ENCODE measurements at places on chromosomes 7 and 10. TPM values are rescaled to one million over a fixed set of nuclear protein-coding genes. Genes with fewer than 3 reads are reported as not detected.

Gene VAX1
- total RNA-seq = not detected

Gene SVIL
- 36.9 TPM for total RNA-seq

Gene MMRN2
- total RNA-seq = 1.1 TPM

Gene FAM237B
- not detected for total RNA-seq

Gene COL13A1
- total RNA-seq = 1.8 TPM

Gene HKDC1
- 2.9 TPM for total RNA-seq

Gene CYP3A7
- not detected for total RNA-seq

Gene RBAK
- total RNA-seq = 10.6 TPM

Gene AKR1C2
- total RNA-seq = 46.0 TPM

Gene SFTPA1
- total RNA-seq = not detected

Gene NPSR1
- not detected for total RNA-seq

Gene PAPOLB
- total RNA-seq = under 0.01 TPM

Gene EIF5AL1
- total RNA-seq = 0.72 TPM

GRCh38 chr7:108659261-108659660 is 89.6 kb downstream of the DNAJB9 start:
- H3K27ac ChIP-seq = no peak overlapping the region
- DNase-seq = no peak
- no peak overlapping the region for H3K4me3 ChIP-seq
- H3K36me3 ChIP-seq = no peaks in the 10 kb centered on the region
- no peaks in the 10 kb centered on the region for H3K4me1 ChIP-seq
- H3K27me3 ChIP-seq = no peaks in the 10 kb centered on the region

GRCh38 chr10:3237530-3237929 is 64.9 kb upstream of the PITRM1 start:
- no peaks in the 10 kb centered on the region for H3K36me3 ChIP-seq
- H3K4me3 ChIP-seq = no peak overlapping the region
- no peak overlapping the region for H3K27ac ChIP-seq

DNA sequence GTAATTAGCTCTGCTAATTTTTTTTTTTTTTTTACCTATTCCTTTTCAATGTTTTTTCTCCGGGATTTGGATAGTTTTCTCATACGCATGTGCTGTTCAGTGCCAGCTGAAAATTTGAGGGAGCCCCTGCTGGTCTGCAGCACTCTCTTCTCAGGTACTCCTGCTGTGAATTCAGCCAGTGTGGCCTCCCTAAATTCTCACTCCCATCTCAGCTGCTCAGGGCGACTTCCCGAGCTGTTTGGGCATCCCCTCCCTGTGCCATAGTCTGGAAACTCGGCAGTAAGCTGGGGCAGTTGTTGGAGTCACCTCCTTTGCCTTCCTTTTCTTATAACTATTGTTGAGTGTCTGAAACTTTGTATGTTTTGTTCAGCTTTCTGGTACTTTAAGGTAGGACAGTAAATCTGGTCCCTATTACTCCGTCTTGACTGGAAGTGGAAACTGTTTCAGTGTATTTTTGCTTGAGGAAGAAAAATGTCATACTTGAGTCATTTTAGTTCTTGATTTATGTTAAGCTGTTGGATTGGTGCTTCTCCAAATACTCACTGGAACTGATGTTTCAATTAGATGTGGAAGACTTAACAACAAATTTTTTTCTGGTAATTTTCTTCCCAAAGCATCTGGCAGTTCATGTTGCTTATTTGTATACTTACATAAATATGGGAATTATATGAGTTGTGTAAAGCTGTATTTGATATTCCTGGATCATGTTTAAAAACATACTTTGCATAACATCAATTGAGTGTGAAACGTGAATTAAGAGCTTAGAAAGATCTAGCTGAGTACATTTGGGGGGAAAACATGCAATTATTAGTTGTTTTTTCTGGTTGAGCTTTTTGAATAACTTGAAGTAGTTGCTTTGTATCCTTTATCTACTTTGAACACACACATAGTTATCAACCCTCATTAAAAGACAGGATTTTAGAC is 33.7 kb downstream of the MINPP1 start:
- DNase-seq = peak; percentile 6
- H3K27ac ChIP-seq = peak overlapping the region; percentile 38
- peaks cover 10% of the 10 kb centered on the region for H3K36me3 ChIP-seq
- no peaks in the 10 kb centered on the region for H3K27me3 ChIP-seq
- H3K4me1 ChIP-seq = peaks cover 41% of the 10 kb centered on the region

DNA sequence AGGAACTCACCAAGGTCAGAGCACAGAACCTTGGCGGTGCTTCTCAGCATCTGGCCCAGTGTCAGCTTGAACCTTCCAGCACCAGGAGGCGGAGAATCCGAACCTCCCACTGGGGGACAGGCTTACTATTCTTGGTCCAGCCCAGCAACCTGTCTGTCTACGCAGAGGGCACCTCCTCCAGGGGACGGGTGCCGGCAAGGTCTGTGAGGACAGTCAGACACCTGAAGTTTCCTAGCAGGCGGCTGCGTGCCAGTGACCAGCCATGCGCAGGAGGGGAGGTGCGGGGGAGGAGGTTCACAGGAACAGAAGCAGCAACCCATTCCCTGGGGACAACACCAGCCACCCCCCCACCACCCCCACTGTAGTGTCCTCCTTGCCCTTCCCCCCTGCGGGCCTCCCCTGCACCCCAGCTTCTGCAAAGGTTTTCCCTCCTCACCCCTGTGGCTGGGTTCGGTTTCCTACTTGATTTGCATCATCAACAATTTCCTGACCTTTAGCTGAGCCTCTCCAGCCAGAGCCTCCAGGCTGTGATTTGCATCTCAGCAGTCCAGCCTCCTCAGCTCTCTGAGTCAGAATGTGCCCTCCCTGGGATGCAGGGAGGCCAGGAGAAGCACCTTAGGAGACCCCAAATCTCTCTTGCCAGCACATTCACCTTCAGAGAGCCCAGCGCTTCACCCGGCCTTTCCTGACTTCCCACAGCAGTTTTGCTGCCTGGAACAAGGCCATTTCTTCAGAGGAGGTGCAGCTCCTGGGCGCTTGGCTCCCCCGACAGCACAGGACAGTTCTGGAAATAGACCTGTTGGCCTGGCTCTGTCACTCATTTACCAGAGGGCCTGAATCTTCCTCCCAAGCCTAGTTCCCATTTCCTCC is 107.5 kb upstream of the NPS start:
- peaks cover 18% of the 10 kb centered on the region for H3K36me3 ChIP-seq
- H3K27me3 ChIP-seq = no peaks in the 10 kb centered on the region
- H3K27ac ChIP-seq = no peak overlapping the region
- no peaks in the 10 kb centered on the region for H3K4me1 ChIP-seq
- no peak for DNase-seq

DNA sequence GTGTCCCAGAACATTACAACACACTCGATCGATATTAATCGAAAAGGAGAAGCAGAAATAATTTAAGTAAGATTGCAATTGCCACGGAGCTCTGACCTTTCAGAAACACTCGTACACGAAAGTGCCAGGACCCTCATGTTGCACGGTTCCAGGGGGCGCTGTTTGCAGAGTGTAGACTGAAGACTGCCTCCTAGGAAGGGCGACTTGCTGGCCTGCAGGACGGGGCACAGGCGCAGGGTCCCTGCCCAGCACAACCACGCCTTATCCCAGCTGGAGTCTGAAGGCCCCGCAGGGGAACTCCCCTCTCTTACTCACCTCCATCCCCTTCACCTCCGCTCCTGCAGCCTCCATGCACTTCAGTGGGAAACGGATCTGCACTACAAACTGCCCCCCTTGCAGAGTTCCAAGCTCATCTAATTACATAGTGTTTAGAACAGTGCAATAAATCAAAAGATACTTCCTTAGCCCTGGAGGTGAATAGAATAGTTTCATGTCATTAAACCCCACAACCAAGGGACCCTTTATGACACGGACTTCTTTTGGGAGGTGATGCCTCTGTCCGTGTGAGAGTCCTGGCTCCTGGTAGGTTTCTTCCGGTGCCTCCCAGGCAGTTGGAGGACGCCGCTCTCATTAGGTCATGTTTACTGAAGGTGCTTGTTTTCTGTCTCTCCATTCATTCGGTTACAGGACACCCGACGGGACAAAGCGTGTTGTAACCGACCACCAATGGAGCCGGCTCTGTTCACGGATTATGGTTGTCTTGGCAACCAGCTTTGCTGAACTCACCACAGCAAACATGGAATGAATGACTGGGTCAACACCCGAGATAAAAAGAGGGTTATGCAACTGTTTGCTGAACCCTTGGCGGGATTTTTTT is 262.2 kb downstream of the BAMBI start:
- peaks cover 27% of the 10 kb centered on the region for H3K27me3 ChIP-seq
- no peak overlapping the region for H3K27ac ChIP-seq
- no peaks in the 10 kb centered on the region for H3K36me3 ChIP-seq
- peaks cover 12% of the 10 kb centered on the region for H3K4me1 ChIP-seq
- peak; percentile 53 for DNase-seq

- no peaks in the 10 kb centered on the region for H3K27me3 ChIP-seq
- peak within 1 kb of the TSS; percentile 83 for H3K27ac ChIP-seq
- H3K36me3 ChIP-seq = peaks cover 26% of the 10 kb centered on the region
- H3K4me3 ChIP-seq = peak within 1 kb of the TSS; percentile 79
- peaks cover 10% of the 10 kb centered on the region for H3K4me1 ChIP-seq
- DNase-seq = peak; percentile 96
Observed at GRCh38 chr7:99616359-99617191, at the start of gene ZSCAN25. Gene ZSCAN25, plus strand, starts transcription at chr7:99616946. Its CDS starts 2,661 bp downstream, at chr7:99619607.

GRCh38 chr7:127251465-127252376 is 1.0 kb downstream of the GRM8 start:
- H3K4me3 ChIP-seq = peak overlapping the region; percentile 27
- no peak overlapping the region for H3K27ac ChIP-seq
- DNase-seq = peak; percentile 62
- peaks cover 9% of the 10 kb centered on the region for H3K4me1 ChIP-seq
- H3K36me3 ChIP-seq = no peaks in the 10 kb centered on the region

GRCh38 chr7:115613836-115614235 is 416.7 kb downstream of the TFEC start:
- no peaks in the 10 kb centered on the region for H3K36me3 ChIP-seq
- no peaks in the 10 kb centered on the region for H3K27me3 ChIP-seq
- no peak overlapping the region for H3K27ac ChIP-seq
- H3K4me1 ChIP-seq = peaks cover 4% of the 10 kb centered on the region

GRCh38 chr7:94149789-94150545 is 145.8 kb upstream of the BET1 start:
- H3K4me3 ChIP-seq = no peak overlapping the region
- H3K27me3 ChIP-seq = no peaks in the 10 kb centered on the region

DNA sequence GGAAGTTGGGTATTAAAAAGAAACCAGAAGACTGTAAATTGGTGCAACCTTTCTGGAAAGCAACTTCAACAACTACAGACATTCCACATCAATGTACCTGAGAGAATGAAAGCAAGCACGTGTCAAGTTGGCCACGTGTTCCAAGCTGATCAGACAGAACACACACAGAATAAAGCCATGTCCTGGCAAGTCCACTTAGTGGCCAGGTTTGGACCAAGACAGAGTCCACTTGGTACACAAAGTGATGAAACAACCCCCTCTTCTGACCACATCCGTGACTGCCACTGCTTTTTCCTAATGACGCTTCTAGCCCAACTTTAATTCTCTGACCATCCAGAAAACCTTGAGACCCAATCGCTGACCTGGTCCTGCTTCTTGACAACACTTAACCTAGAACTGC is 109.4 kb downstream of the ABLIM1 start:
- no peak overlapping the region for H3K27ac ChIP-seq
- H3K27me3 ChIP-seq = peaks cover 4% of the 10 kb centered on the region
- no peak overlapping the region for H3K4me3 ChIP-seq
- H3K4me1 ChIP-seq = no peaks in the 10 kb centered on the region
- DNase-seq = no peak

- no peaks in the 10 kb centered on the region for H3K27me3 ChIP-seq
- H3K36me3 ChIP-seq = no peaks in the 10 kb centered on the region
- no peak overlapping the region for H3K27ac ChIP-seq
- no peak for DNase-seq
- H3K4me1 ChIP-seq = peaks cover 13% of the 10 kb centered on the region
Observed at GRCh38 chr7:70321016-70321590, 722.8 kb downstream of the AUTS2 start.

DNA sequence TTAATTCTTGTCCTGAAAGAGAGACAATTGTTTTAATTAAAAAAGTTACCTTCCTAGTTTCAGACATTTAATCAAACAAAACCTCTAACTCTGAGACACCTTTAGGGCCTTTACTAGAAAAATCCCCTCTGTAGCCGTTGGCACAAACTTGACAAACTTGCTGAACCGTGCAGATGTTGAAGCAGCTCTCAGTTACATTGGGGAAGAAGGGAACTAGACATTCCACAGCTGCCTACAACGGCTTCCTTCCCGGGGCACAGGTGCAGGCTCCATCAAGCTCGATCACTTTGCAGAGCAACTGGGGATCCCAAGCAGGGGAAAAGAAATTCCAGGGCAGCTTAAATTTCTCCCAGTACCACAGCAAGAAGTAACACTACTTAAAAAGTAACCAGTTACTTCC is 141.3 kb downstream of the SKAP2 start:
- no peaks in the 10 kb centered on the region for H3K27me3 ChIP-seq
- no peak overlapping the region for H3K27ac ChIP-seq
- H3K36me3 ChIP-seq = no peaks in the 10 kb centered on the region
- DNase-seq = no peak

DNA sequence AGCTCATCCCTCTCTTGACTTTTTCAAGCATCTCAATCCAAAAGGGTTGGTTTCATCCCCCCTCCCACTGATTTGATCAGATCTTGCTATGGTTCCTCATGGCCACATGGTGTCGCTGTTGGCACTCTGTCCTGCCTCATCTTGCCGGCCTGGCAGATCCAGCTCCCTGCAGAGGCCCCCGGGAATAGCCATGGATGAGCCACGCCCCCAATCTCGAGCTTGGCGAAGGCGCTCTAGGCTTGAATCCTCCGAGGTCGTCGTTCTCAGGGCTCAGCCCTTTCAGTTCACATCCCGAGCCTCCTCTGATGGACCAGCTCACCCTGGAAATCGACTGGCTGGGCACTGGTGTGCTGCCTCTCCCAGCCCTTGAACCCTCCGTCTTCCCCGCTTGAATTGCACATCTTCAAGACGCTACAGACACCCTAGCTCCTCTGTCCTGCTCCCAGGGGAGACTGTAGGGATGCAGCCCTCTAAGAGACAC is 628.7 kb downstream of the TYW1 start:
- no peaks in the 10 kb centered on the region for H3K4me1 ChIP-seq
- peaks cover 3% of the 10 kb centered on the region for H3K27me3 ChIP-seq
- H3K4me3 ChIP-seq = peak overlapping the region; percentile 49
- peak; percentile 78 for DNase-seq
- H3K27ac ChIP-seq = no peak overlapping the region

GRCh38 chr10:129415215-129416140 is 51.6 kb upstream of the MGMT start:
- no peaks in the 10 kb centered on the region for H3K27me3 ChIP-seq
- no peak overlapping the region for H3K27ac ChIP-seq
- H3K36me3 ChIP-seq = no peaks in the 10 kb centered on the region
- H3K4me1 ChIP-seq = no peaks in the 10 kb centered on the region
- peak; percentile 58 for DNase-seq
- H3K4me3 ChIP-seq = no peak overlapping the region
